Airway epithelial cell (primary cell): ENCODE measurements at places on chromosomes 4 and X. TPM values are rescaled to one million over a fixed set of nuclear protein-coding genes. Genes with fewer than 3 reads are reported as not detected.

Gene FAM9C
- total RNA-seq = not detected in 2 replicates

Gene GPRASP1
- 0.14 and 1.1 TPM in 2 replicates for total RNA-seq

Gene TLR10
- total RNA-seq = not detected in 2 replicates

Gene GAGE13
- total RNA-seq = not detected in 2 replicates

Gene PDLIM3
- total RNA-seq = 0.07 and 0.56 TPM in 2 replicates

Gene FDCSP
- not detected in 2 replicates for total RNA-seq

Gene ARMCX1
- 8.4 and 9.2 TPM in 2 replicates for total RNA-seq

Gene SPANXA1
- not detected in 2 replicates for total RNA-seq

Gene INTU
- total RNA-seq = 2.1 and 4.9 TPM in 2 replicates

Gene PAK3
- 1.2 and 1.4 TPM in 2 replicates for total RNA-seq

Gene TRMT10A
- 7.9 and 10.2 TPM in 2 replicates for total RNA-seq

Gene MAGEE2
- total RNA-seq = not detected in 2 replicates

Gene MAGEA8
- not detected in 2 replicates for total RNA-seq

Gene TMPRSS11D
- 1.8 and 1.9 TPM in 2 replicates for total RNA-seq

Gene HSFX3
- total RNA-seq = not detected in 2 replicates

Gene HTR2C
- not detected in 2 replicates for total RNA-seq

Gene ADAM29
- not detected in 2 replicates for total RNA-seq

Gene UPF3B
- 3.4 and 4.5 TPM in 2 replicates for total RNA-seq

Gene ADRA2C
- total RNA-seq = not detected in 2 replicates

Gene CLCN4
- 1.5 and 2.4 TPM in 2 replicates for total RNA-seq

Gene ZMAT1
- 0.28 TPM in 1 of 2 replicates, not detected in the other for total RNA-seq

Gene TRIM75
- not detected in 2 replicates for total RNA-seq

Gene TBX22
- total RNA-seq = not detected in 2 replicates

Gene SNCA
- 26.2 and 69.8 TPM in 2 replicates for total RNA-seq

Gene SHROOM2
- 7.9 and 13.0 TPM in 2 replicates for total RNA-seq

Gene SYP
- total RNA-seq = 0.14 and 0.51 TPM in 2 replicates

Gene PNCK
- 1.2 and 1.5 TPM in 2 replicates for total RNA-seq

Gene LEF1
- total RNA-seq = 0.63 and 0.70 TPM in 2 replicates

Gene MFAP3L
- total RNA-seq = 0.70 and 2.0 TPM in 2 replicates

Gene DCLK2
- total RNA-seq = 0.07 and 0.19 TPM in 2 replicates

Gene SPANXN3
- total RNA-seq = not detected in 2 replicates

Gene PF4V1
- not detected in 2 replicates for total RNA-seq

Gene PABPC1L2B
- total RNA-seq = not detected in 2 replicates

Gene OTC
- not detected in 2 replicates for total RNA-seq

Gene AWAT2
- not detected in 2 replicates for total RNA-seq

Gene GLOD5
- not detected in 2 replicates for total RNA-seq

Gene PLXNB3
- 7.3 and 9.0 TPM in 2 replicates for total RNA-seq

Gene COX7B2
- total RNA-seq = not detected in 2 replicates

Gene HPGDS
- total RNA-seq = not detected in 2 replicates

Gene GDPD2
- total RNA-seq = 0.19 and 0.92 TPM in 2 replicates

Gene SFRP2
- 0.07 TPM in 1 of 2 replicates, not detected in the other for total RNA-seq

Gene CT45A3
- total RNA-seq = not detected in 2 replicates

Gene ATOH1
- total RNA-seq = not detected in 2 replicates

Gene MAGEA9B
- not detected in 2 replicates for total RNA-seq

Gene BANK1
- total RNA-seq = 0.71 and 1.5 TPM in 2 replicates

Gene MXRA5
- 0.28 and 0.85 TPM in 2 replicates for total RNA-seq

Gene UGT2B11
- not detected in 2 replicates for total RNA-seq
